ENCODE measurements at places on chromosomes 11 and 22. TPM values are rescaled to one million over a fixed set of nuclear protein-coding genes. Genes with fewer than 3 reads are reported as not detected.

SHISA8 gene
- 0.90 TPM for total RNA-seq

DNAJC24 gene
- 21.1 TPM for total RNA-seq

- H3K4me3 ChIP-seq: no peak overlapping the region
- H3K27ac ChIP-seq: no peak overlapping the region
- H3K4me1 ChIP-seq: no peaks in the 10 kb centered on the region
- no peaks in the 10 kb centered on the region for H3K36me3 ChIP-seq
Measured at GRCh38 chr11:48354013-48354412, 12.3 kb downstream of the OR4C5 start.

GRCh38 chr11:72783144-72783905, 10.5 kb downstream of the STARD10 start:
- no peak overlapping the region for H3K27ac ChIP-seq
- peaks cover 5% of the 10 kb centered on the region for H3K4me1 ChIP-seq
- H3K4me3 ChIP-seq: no peak overlapping the region

DNA sequence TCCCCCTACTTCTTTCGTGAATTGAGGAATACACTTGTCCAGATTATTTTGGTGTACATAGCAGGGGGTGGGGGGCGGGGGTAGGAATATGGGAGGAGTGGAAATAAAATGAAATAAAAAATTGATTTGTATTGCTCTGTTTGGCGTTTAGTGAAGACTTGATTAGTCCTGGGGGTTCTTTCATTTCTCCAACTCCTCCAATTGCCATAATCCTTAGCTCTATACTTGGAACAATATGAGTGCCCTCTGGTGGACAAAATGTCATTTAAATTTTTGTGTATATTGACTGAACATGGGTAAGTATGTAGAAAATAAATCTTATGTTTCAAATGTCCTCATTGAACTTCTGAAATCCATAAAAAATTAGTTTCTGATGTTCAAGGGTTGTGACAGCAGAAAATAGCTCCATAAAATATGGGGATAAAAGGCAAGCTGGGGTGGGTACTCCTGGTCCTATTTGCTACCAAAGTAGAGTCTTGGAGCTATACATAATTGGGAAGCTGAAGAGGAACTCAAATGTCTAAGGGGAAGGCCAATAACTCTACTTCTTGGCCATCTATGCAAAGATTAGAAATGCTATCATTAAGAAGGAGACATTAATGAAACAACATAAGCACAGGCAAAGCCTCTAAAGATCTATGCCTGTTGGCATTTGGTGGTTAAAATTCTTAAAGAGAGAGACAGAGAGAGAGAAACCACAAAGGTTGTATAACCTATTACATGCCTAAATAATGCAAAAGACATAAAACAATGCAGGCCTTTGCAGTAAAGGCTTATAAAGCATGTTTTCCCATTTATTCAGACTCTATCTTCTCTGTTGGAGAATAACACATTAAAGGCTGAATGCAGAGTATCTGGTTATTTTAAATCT, 421.6 kb downstream of the METTL15 start:
- no peaks in the 10 kb centered on the region for H3K27me3 ChIP-seq
- no peak for DNase-seq
- H3K4me1 ChIP-seq: no peaks in the 10 kb centered on the region
- H3K4me3 ChIP-seq: no peak overlapping the region
- no peaks in the 10 kb centered on the region for H3K36me3 ChIP-seq
- no peak overlapping the region for H3K27ac ChIP-seq

DNA sequence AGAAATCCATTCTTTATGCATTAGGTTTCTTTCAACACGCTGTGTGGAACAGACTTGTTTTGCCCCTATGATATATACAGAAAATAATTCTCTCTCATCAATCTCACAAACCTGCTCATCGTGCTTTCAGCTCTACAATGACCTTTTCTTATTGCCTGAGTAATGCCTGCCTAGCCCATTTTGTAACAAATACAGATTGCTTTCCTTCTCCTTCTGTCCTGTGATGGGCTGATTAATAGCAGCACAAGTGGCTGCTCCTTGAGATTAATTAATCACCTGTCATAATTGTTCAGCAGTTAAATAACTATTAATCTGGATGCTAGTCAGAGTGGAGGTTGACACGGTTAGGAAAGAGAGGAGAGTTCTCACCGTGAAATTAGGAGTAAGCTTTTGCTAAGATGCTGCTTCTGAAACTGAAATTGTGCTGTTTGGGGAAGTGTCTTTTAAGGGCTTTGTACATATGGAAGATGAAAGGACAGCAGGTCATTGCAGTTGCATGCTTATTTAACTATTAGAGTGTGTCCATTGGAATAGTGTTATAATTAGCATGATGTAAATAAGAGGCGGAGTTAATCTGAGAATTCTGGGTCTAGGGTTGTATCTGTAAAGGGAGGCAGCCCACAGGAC, 1430.5 kb downstream of the FAM181B start:
- H3K36me3 ChIP-seq: no peaks in the 10 kb centered on the region
- no peaks in the 10 kb centered on the region for H3K4me1 ChIP-seq
- no peak overlapping the region for H3K27ac ChIP-seq
- H3K27me3 ChIP-seq: no peaks in the 10 kb centered on the region
- DNase-seq: no peak
- no peak overlapping the region for H3K4me3 ChIP-seq

GRCh38 chr22:38758276-38758945, 2.6 kb upstream of the SUN2 start:
- no peak overlapping the region for H3K4me3 ChIP-seq
- no peaks in the 10 kb centered on the region for H3K36me3 ChIP-seq
- H3K4me1 ChIP-seq: peaks cover 16% of the 10 kb centered on the region
- no peak overlapping the region for H3K27ac ChIP-seq

GRCh38 chr11:119571311-119571710, 148.3 kb upstream of the THY1 start:
- no peak for DNase-seq
- no peaks in the 10 kb centered on the region for H3K4me1 ChIP-seq
- H3K27ac ChIP-seq: no peak overlapping the region
- no peaks in the 10 kb centered on the region for H3K27me3 ChIP-seq
- H3K4me3 ChIP-seq: no peak overlapping the region

DNA sequence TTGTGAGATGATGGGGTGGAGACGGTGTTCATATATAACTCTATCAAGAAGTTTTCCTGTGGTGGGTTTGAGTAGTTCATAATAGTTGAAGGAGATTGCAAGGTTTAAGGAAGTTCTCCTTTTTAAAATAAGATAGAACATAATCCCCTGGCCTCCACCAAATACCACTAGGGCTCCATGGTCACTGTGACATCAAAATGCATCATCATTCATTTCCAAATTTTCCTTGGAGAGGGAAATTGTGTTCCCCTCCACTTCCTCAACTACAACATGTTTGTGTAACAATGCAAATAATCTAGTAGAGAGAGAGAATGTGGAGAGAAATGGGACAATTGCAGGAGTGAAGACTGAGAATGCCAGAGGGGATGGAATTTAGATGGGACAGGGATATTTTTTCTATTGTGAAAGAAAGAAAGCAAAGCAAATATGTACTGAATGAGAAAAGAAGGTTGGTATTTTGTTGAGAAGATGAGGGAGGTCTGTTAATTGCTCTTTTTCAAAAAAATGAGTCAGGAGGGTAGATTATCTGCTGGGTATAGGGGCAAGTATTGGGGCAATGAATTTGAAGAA, 33.4 kb upstream of the ZBED5 start:
- DNase-seq: no peak
- no peak overlapping the region for H3K4me3 ChIP-seq
- no peaks in the 10 kb centered on the region for H3K36me3 ChIP-seq
- H3K4me1 ChIP-seq: no peaks in the 10 kb centered on the region
- no peaks in the 10 kb centered on the region for H3K27me3 ChIP-seq

DNA sequence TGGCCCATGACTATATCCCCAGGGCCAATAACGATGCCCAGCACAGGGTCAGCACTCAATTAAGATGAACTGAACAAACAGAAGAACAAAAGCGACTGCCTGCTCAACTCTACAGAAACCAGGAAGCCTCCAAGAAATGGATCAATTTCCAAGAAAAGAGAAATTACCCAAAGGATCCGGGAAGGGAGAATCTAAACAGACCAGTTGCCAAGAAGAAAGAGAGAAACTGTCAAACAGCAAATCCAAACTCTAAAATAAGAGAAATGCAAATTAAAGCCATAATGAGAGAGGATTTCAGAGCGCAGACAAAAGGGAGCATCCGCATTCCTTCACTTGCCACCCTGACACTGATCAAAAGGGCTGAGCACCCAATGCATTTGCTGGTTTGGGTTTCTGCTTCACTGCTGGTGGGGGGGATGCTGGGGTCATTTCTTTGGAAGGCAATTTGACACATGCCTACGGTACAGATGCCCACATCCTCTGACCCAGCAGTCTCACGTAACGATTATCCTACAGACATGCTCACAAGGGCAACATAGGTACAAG, 37.7 kb upstream of the RFPL3 start:
- no peak overlapping the region for H3K4me3 ChIP-seq
- no peaks in the 10 kb centered on the region for H3K27me3 ChIP-seq
- DNase-seq: no peak
- no peaks in the 10 kb centered on the region for H3K36me3 ChIP-seq
- no peak overlapping the region for H3K27ac ChIP-seq
- H3K4me1 ChIP-seq: peaks cover 6% of the 10 kb centered on the region
